ENCODE measurements at places on chromosomes 16 and 17.

- DNase-seq = no peak
Measured at GRCh38 chr17:79940459-79941087, 95.1 kb downstream of the TBC1D16 start.

DNA sequence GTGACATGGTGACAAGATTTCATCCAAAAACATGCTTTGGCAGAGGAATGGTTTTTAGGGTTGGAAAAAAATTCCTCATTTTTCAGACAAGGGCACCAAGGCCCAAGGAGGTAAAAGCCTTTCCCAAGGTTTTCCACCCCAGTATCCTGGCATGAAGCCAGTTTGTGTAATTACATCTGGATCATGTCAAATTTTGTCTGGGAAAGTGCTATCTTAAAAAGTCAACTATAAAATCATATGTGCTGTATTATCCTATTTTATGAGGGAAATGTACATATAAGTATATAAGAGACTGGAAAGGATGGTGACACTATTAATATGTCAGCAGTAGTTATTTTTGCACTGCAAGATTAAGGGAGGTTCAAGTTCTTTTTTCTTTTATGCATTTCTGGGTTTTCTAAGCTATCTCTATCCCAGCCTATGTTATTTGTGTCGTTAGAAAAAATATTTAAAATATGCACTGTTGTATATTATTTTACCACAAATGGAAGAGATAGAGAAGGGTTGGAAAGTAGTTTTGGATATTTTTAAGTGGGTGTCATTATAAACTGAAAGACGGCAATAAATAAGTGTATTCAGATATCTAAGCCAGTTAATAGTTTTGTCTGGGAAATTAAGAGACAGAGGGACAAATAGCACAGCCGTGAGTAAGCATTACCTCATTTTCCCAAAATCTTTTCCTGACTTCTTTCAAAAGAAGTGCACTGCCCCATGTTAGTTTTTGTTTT, 13.5 kb upstream of the FBXO47 start:
- DNase-seq = no peak

DNA sequence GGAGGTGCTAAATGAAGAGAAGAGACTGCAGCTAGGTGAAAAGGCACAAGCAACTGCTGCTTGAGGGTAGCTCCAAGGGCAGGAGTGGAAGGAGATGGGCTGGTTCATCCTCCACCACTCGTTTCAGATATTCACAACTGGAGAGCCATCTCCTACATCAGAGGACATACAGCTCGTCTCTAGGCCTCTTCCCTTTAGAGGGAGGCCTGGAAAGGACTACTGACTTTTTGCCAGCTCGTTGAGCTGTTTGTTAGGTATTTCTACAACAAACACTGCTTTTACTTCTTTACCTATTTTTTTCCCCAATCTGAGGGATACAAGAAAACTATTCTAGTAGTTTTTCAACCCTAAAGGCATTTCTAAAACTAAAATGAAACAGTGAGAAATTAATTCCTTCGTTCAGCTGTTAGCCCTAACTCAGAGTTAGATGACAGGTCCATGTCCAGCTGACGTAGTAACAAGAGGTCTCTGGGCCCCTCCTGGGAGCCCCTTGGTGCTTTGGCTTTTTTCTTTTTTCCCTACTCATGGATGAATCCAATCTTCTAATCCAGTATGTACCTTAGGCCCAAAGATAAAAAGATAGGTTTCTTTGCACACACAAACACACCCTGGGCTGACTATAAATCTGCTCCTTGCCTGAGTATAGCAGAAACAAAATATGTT, 47.8 kb upstream of the TBX2 start:
- no peak for DNase-seq

GRCh38 chr16:57070424-57070823, 22.0 kb upstream of the CPNE2 start:
- no peak for DNase-seq

GRCh38 chr17:78497115-78497540, 80.1 kb downstream of the DNAH17 start:
- DNase-seq = peak; percentile 63

DNA sequence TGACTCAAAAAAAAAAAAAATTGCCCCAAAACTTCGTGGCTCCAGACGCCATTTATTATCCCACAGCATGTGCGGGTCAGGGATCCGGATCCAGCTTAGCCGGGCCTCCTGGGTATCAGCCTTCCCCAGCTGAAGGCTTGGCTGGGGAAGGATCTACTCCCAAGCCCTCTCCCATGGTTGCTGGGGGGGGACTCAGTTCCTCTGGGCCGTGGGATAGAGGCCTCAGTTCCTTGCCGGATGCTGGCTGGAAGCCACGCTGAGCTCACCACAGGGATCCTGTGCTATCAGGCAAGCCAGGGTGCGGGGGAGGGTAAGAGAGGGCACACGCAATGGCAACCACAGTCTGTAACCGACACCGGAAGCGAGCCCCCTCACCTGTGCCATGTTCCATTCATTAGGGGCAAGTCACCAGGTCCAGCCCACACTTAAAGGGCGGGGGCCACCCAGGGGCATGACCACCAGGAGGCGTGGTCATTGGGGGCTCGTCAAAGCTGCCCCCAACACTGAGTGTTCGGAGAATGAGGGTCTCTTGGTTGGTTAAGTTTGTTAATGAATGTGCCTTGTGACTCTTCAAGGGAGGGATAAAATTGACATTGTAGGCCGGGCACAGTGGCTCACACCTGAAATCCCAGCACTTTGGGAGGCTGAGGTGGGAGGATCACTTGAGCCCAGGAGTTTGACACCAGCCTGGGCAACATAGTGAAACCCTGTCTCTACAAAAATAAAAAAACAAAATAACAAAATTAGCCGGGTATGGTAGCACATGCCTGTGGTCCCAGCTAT, 210.0 kb upstream of the GSE1 start:
- no peak for DNase-seq

DNA sequence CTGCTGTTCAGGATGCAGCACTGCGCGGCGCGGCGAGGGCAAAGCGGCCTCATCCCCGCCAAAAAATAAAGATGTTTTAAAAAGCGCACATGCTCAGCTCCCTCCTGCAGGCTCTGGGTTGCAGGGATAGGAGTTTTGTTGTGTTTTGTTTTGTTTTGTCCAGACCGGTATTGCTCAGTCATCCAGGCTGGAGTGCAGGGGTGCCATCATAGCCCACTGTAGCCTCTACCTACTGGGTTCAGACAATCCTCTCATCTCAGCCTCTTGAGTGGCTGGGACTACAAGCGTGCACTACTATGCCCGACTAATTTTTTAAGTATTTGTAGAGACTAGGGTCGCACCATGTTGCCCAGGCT, 636 bp downstream of the WWOX start:
- DNase-seq = no peak

- DNase-seq = no peak
Measured at GRCh38 chr17:5097101-5097834, 14.4 kb downstream of the ZNF232 start.

DNA sequence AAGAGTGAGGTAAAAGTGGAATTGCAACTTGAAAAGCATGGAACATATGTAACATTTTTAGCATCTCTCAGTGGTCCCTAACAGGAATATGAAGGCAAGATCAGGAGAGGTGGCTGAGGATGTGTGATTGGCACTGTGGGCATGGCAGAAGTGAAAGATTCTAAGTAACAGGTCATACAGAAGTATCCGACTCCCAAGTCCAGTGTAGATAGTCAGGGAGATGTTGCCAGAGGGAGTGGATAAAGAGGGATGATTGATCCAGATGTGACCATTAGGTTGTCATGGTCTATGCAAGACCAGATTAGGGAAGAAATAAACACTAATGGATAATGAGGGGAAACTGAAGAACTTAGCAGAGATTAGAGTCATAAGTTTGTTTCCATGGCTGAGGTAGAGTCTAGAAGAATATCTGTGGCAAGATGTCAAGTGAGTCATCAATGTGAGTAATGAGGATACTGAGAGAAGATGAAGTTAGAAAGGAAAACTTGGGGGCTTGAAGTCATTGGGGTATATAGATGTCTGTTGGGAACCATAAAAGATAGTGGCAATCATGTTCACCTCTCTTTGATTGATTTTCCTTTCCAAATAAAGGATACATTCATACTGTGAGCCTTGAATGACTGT, 23.9 kb upstream of the CAPNS2 start:
- DNase-seq = no peak

DNA sequence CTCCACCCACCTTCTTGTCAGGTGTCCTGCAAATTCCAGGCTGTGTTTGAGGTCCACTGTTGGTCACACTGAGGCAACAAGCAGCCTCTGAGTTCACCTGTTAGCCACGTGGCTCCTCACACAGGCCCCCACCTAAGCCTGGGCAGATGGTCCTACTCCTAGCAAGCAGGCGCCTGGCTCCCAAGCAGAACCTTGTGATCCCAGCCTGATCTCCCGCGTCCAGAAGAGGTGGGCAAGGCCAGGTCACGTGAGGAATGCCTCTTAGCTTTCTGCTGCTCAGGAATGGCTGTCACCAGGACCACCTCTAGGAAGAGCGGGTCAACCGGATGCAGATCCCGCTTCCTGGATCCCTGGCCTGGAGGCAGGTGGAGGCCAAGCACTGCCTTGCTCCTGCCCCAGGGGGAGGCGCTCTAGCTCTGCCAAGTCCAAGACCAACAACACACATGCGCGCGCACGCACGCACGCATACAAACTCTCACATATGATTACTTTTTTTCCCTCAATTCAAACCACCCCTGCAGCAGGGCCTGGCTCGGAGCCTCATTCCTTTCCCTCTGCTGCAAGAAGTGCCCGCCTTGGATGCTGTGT, 9.5 kb downstream of the CYB561 start:
- no peak for DNase-seq

Measured in AML-193 (cell line).